ENCODE measurements at places on chromosomes 5 and 9.
A peak's percentile ranks its signal among the peaks of the same experiment; 100 is the strongest.

DNA sequence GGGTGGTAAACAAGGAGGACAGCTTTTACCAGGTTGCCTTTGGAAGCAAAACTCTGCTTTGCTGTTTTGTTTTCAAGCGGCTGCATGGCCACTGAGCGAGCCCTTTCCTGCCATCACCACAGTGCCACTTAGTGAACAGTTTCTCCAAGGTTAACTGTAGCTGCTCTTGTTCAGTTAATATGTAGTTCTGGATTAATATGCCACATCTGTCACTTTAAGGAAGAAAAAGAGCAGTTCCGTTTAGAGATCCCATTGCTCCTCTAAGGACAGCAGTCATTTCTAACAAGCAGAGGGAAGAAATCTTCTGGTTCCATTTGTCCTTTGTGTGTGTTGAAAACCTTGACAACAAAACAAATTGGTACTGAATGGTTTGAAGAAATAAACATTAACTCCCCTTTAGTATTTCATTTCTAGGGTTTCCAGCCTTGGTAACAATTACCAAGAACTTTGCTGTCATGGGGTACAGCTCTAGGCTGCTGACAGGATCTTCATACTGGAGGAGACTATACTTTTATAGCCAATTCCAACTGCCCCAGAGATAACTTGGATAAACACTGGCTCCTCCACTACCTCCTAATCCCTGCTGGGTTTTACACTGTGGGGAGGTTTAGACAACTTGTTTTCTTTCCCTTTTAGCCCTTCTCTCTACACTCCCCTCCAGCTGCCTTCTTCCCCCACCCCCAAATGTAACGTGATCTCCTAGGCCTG is 10.3 kb upstream of the ABL1 start:
- DNase-seq, result no peak

DNA sequence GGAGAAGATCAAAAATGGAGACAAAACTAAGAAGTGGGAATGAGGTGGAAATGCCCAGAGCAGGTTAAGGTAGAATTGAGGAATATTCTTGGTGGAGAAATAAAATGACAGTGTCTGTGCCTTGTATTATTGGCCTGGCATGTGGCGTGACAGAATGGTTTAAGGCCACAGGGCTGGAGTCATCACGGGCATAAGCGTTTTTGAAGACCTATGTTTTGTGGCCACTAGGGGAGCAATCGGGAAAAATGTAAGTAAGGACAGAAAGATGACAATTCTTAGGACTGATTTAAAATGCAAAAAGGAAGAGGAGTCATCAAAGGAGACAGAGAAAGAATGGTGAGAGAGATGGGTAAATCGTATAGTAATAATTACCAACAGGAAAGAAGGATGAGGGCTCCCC is 72.2 kb upstream of the EPB41L4A start:
- DNase-seq, result no peak

- DNase-seq, result no peak
Observed at GRCh38 chr5:142841511-142842265, 71.5 kb downstream of the ARHGAP26 start.

- DNase-seq, result no peak
Observed at GRCh38 chr9:113664181-113664875, 200.8 kb downstream of the RGS3 start.

DNA sequence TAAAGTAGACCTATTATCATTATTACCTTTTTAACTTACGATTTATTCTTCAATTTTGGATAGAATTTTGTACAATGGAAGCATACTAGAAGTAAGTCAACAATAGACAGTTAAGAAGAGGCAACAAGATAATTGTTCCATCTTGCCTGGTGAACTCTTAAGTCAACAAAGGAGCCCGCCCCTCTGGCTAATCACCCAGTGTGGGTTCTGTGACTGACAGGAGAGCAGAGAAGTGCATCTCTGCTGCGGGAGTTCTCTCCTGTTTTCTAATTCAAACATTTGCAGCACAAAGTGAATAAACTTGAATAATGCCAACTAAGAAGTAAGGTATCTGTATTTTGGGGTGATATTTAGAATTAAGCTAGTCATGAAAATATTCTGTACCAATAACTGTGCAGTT is 6.7 kb upstream of the ISL1 start:
- no peak for DNase-seq

DNA sequence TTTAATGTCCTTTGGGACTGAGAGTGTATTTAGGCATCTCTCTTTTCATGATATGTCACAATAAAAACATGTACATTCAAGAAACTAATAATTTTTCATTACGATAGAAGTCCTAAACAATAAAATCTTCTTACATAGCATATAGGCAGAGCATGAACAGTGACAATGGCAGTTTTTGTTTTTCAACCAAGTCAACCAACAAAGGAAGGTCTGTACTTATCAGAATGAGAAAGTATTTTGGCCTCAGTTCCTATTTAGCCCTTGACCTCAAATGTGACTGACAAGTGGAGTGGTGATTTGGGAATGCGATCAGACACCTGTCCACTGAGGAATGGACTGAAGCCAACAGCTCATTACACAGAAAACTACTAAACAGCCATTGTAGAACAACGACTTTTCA is 219.5 kb downstream of the TMEM161B start:
- no peak for DNase-seq

- DNase-seq, result no peak
Observed at GRCh38 chr5:89441965-89442364, 559.0 kb upstream of the MEF2C start.

- DNase-seq, result peak; percentile 4
Observed at GRCh38 chr5:151612689-151613427, 21.7 kb upstream of the FAT2 start.

GRCh38 chr5:59596586-59597350 is 296.8 kb downstream of the PDE4D start:
- no peak for DNase-seq

- DNase-seq, result no peak
Observed at GRCh38 chr9:75885652-75886051, 4.8 kb upstream of the PCSK5 start.

- DNase-seq, result no peak
Observed at GRCh38 chr9:133107245-133107722, 13.8 kb downstream of the RALGDS start.

DNA sequence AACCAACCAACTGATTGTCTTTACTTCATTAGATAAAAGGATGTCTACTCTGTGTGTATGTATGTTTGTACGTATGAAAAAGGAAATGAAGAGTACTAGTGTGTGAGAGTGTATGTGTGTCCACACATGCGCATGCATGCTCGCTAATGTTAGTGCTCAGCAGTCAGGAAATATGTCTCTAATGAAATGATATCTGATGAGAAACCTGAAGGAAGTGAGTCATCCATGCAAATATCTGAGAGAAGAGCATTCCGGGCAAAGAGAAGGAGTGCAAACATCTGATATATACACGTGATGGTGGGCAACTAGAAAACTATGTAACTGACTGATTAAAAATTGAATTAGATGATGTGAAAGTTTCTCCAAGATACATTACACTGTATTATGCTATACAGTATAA is 29.6 kb upstream of the UGCG start:
- no peak for DNase-seq

GRCh38 chr9:89328064-89328463 is 9.8 kb downstream of the SECISBP2 start:
- DNase-seq, result no peak

DNA sequence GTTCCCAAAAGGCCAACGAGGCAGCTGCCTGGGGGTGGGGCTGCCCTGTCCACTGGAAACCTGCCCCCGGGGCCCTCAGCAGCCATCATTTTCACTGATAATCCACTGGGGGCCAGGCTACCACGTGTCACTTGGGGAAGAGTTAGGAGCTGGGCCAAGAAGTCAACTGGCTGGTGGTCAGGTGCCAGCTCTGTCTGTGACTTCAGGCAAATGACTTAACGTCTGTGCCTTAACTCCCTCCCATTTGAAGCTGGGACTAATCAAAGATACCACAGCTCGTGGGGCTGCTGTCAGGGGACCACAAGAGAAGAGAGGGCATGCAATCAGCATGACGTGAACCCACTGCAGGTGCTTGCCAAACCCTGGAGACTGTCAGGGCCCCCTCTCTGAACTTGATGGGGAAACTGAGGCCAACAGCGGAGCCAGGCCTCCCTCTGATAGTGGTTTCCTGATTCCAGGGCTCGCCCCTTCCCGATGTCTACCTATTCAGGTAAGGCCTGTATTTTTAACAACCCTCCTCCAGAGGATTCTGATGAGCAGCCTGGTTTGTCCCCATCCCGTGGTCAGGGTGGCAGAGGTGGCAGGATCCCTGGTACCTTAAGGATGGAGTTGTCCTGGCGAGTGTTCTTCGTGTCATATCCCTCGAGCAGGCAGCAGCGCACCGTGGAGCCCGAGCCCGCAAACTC is 12.3 kb upstream of the DPM2 start:
- DNase-seq, result no peak

DNA sequence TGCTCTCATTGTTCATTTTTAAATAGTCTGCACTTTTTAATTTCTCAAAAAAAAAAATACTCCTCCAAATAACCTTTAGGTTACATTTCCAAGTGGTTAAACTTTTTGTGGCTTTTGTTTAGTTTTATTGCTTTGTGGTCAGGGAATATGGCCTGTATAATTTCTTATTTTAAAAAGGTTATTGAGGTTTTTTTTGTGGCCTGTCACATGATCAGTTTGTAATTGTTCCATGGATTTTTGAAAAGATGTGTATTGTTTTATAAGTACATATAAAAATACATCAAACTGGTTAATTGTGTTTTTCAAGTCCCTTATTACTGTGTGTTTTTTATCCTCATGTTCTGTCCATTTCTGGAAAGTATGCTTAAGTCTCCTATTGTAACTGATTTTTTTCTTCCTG is 64.0 kb downstream of the ZNF618 start:
- DNase-seq, result no peak

DNA sequence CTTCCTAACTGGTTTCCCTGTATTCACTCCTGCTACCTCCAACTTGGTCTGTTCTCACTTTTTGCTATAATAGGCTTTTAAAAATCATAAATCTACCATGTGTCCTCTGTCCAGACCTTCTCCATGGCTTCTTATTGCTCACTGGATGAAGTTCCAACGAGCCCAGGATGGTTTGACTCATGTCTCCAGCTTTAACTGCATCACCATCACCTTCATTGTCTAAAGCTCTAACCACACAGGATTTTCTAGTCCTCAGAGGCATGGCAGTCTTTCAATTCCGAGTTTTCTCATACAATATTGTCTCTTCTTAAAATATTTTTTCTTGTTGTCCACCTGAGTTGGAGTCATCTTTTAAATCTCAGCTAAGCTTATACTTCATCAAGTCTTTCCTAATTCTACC is 49.3 kb downstream of the PDCD1LG2 start:
- no peak for DNase-seq

GRCh38 chr9:90219548-90220118 is 423.0 kb downstream of the DIRAS2 start:
- peak; percentile 20 for DNase-seq

DNA sequence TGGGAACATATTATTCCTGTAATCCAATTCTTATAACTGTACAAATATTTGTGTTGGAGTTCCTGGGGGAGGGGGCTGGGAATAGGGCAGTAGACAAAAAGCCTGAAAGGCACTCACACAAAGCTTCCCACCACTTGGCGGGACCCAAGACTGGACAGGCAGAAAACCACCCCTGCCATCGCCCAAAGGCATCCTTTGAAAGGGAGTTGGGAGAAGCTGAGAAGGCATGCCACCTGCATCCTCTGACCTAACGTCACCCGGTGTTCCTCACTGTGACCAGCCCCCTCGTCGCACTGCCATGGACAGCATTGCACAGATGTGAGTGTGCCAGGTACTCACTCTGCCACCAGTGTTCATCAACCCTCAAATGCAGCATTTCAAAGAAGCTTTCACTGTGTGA is 80.6 kb upstream of the SMIM23 start:
- DNase-seq, result no peak
